H9 (cell line): ENCODE measurements at places on chromosomes 12 and 14. TPM values are rescaled to one million over a fixed set of nuclear protein-coding genes. Genes with fewer than 3 reads are reported as not detected.
A peak's percentile ranks its signal among the peaks of the same experiment; 100 is the strongest.

The ART4 gene
- total RNA-seq = not detected in 2 replicates

- no peak for DNase-seq
Measured at GRCh38 chr14:80055226-80055625, 156.1 kb downstream of the DIO2 start.

- no peak for DNase-seq
Measured at GRCh38 chr12:54941659-54942058, 42.9 kb downstream of the TESPA1 start.

- DNase-seq = no peak
Measured at GRCh38 chr12:104620837-104621531, 164.2 kb downstream of the CHST11 start.

GRCh38 chr14:58540749-58541632, 96.8 kb upstream of the DACT1 start:
- no peak for DNase-seq

The PLEK2 gene
- total RNA-seq = not detected in 2 replicates

DNA sequence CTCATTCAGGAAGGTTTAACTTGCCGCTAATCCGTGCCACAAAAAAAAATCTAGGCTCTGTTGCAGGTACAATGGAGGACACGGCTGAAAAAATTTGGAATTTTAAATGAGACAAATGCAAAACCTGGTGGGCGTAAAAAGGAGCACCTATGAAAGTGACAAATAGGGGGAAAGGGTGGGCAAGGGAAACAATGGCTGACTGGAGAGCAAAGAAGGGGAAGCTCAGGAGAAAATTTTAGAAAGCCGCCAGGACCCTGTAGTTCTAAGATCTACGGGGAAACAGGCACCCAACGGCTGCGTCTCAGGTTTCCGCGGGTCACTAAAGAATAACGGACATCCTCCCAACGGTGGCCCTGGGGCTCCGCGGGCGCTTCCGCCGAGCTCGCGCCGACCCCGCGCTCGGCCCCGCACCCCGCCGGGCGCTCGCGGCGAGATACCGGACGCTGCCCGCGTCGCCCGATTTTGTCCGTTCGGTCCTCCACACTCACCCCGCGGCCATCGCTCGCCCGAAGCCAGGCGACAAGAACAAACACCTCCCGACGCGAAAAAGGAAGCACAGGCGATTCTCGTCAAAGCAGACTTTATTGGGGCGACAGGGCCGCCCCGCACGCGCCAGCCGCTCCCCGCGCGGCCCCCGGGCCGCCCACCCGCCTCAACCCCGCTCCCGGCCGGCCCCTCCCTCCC, 1.1 kb upstream of the YY1 start:
- peak; percentile 53 for DNase-seq

- peak; percentile 69 for DNase-seq
Measured at GRCh38 chr14:31950764-31951637, 126.1 kb upstream of the ARHGAP5 start.

DNA sequence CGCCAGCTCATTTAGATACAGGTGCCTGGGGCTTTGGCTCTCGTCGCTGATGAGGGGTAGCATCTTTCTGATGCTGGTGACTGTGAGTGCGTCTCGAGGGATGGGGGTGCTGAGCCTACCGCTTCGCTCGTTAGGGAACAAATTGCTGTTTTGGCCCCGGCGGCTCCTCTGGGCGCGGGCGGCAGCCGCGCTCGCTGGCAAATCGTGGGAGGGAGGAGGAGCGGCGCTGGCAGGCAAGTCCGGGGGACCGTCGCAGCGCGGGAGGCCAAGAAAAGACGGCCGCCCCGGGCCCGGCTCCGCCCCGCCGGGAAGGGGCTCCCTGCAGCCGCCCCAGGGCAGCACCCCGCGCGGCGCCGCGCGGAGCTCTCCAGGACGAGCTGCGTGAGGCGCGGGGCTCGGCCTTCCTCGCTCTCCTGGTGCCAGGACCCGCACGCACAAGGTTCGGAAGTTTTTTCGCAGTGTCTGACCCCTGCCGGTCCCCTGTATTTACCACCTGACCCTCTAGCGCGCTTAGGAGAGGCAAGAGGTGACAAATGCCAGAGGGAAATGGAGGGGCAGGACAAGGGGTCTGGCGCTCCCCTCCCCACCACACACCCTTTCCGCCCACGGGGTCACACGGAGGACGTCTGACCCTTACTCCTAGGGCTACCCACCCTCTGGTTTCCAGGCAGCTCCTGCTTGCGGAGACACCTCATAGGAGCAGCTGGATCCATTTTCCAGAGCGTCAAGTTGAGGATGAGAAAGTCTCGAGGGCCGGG, 899 bp upstream of the KCNH3 start:
- peak; percentile 64 for DNase-seq

- DNase-seq = no peak
Measured at GRCh38 chr12:98345308-98345876, 170.0 kb upstream of the TMPO start.

DNA sequence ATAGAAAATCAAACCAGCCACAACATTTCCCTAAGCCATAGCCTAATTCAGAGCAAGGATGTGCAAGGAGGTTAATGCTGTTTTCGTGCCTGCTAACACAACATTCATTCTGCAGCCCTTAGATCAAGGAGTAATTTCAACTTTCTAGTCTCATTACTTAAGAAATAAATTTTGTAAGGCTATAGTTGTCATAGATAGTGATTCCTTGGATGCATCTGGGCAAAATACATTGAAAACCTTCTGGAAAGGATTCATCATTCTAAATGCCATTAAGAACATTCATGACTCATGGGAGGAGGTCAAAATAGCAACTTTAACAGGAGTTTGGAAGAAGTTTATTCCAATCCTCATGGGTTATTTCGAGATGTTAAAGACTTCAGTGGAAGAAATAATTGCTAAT, 283.2 kb downstream of the RPAP3 start:
- DNase-seq = no peak

The HSPB8 gene
- total RNA-seq = 3.0 and 3.2 TPM in 2 replicates

DNA sequence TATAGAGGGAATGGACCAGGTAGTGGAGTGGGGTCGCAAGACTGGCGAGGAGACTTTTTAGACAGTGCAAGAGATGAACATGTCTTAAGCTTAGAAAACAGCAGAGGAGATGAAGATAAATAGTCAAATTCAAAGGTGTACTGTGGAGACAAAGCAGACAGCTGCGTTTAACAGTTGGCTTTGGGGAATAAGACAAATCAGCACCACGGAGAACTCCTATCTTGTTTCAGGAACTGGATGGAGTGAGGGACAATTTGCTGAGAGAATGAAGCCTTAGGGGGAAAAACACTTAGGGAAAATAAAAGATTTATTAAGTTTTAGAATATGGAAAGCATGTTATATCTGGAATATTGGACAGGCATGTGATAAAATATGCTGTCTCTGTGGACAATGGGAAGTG, 458.8 kb downstream of the GLT1D1 start:
- DNase-seq = no peak

- DNase-seq = no peak
Measured at GRCh38 chr12:94980577-94980976, 22.9 kb downstream of the NDUFA12 start.

GRCh38 chr12:65263777-65264176, 14.7 kb upstream of the MSRB3 start:
- DNase-seq = no peak
